ENCODE measurements at places on chromosomes 12 and 14.

GRCh38 chr14:73786636-73787485 lies 64.8 kb upstream of the PTGR2 start:
- DNase-seq = peak; percentile 72

GRCh38 chr12:56591126-56591525 lies 39.0 kb downstream of the BAZ2A start:
- no peak for DNase-seq

DNA sequence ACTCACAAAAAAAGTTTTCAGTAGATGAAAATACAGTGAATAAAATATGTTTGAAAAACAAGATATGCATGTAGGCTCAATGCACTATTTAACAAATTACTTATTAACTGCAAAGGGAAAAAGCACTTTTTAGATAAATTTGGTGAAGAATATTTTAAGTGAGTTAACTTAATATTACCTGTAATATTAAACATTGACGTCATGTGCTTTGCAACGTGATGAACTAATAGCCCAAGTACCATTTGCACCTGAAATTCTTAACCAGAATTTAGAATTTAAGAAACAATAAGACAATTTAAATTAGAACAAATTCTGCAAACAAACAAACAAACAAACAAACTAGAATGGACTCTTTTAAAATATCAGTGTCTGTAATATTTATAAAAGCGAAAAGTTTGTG lies 659.0 kb upstream of the NOVA1 start:
- no peak for DNase-seq

- DNase-seq = no peak
Observed at GRCh38 chr14:48598458-48598857, 923.1 kb upstream of the MDGA2 start.

GRCh38 chr12:120361506-120362208 lies 7.3 kb downstream of the MSI1 start:
- DNase-seq = peak; percentile 24

- DNase-seq = no peak
Observed at GRCh38 chr14:77556946-77557345, 58.3 kb upstream of the ISM2 start.

DNA sequence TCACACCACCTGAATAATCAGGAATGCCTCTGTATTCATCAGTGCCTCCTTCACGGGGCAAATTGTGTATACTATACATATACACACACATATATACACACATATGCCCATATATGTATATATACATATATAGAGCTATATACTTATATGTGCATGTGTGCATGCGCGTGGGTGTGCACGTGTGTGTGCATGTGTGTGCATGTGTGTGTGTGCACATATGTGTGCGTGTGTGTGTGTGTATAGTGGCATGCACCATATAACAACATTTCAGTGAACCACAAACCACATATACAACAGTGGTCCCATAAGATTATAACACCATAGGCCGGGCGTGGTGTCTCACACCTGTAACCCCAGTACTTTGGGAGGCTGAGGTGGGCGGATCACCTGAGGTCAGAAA lies 35.7 kb downstream of the CFL2 start:
- DNase-seq = no peak

GRCh38 chr12:93536766-93537488 lies 35.5 kb upstream of the SOCS2 start:
- no peak for DNase-seq

- DNase-seq = no peak
Observed at GRCh38 chr12:1929985-1930802, 11.7 kb upstream of the CACNA2D4 start.

- DNase-seq = no peak
Observed at GRCh38 chr12:69927164-69927563, 102.1 kb downstream of the MYRFL start.

GRCh38 chr14:101132588-101132987 lies 229.1 kb upstream of the RTL1 start:
- no peak for DNase-seq

DNA sequence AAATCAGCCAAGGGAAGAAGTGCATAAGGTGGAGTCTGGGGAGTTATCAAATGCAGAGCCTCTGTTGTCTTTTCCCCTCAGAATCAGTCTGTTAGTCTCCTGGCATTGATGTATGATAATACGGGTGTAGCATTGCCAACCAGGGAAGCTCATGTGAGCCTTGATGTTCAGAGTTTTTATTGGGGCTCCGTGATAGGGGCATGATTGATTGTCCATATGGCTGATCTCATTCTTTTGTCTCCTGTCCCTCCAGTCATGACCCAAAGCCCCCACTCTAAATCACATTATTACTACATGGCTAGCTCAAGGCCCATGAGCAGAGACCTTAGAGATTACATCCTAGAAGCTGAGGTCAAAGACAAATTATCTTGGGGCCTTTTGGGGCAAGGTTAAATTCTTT lies 140.9 kb downstream of the NUBPL start:
- no peak for DNase-seq

GRCh38 chr12:65672441-65672840 lies 151.8 kb upstream of the HMGA2 start:
- DNase-seq = no peak

DNA sequence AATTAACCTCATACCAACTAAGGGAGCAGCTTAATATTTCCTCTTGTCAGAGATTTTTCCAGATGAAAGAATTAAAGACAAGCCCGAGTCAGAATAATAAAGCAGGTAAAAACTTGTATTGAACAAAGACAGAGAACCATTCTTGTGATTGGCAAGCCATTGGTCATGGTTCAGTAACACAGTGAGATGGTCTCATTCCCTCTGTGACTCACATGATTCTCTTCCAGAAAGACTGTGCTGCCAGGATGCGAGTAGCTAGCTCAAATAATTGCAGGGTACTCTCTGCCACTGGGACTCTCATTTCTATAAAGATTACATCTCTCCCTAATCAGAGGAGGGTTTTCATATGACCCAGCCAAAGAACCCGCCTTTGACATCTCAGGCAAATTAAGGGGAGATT lies 179.4 kb downstream of the PHLDA1 start:
- DNase-seq = no peak

GRCh38 chr12:126483145-126484068 lies 1418.2 kb downstream of the AACS start:
- DNase-seq = no peak

DNA sequence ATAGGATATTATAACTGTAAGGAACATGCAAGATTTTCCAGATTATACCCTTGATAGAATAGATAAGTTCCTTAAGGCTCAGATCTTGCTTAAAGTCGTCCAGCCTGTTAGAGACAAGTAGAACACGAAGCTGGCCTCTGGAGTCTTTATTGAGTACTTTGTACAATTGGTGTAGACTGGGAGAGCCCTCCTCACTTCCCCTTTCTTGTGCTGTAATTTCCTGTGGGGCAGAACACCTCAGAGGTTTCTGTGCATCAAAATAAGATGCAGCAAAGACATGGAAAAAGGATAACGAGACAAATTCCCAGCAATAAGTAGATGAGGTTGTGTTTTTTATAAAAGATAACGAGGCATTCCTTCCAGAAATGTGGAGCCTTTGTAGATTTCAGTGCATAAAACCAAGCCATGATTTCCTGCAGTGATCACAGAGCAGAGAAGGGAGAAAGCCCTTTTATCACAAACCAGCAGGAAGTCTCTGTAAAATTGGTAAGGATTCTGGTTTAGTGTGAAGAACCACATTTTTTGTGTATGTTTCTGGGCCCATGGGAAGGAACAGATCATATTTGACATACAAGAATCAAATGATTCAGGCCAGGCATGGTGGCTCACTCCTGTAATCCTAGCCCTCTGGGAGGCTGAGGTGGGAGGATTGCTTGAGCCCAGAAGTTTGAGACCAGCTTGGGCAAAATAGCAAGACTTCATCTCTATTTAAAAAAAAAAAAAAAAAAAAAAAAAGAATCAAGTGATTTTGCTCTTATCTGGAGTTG lies 18.0 kb downstream of the GPRC5A start:
- DNase-seq = no peak

- peak; percentile 15 for DNase-seq
Observed at GRCh38 chr12:123983822-123984485, 10.9 kb downstream of the ZNF664 start.

GRCh38 chr12:65818454-65819382 lies 5.6 kb upstream of the HMGA2 start:
- DNase-seq = no peak

GRCh38 chr12:41189395-41190251 lies 1.5 kb downstream of the PDZRN4 start:
- no peak for DNase-seq

DNA sequence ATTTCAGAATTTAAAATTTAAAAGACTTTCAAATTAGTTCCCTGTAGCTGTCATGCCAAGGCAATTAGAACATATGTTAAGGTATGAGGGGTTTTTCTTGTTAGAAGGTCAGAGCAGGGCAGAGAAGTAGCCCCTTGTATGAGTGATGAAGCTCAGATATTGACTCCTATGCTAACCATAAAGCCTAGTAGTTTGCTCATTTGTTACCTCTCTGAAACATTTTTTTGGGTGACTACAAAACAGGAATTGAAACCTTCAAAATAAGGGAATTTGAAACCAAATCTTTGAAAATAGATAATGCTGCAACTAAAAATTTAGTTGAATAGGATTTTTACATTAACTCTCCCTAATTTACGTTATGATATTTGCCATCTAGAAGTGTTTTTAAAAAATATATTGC lies 333.5 kb downstream of the NAV3 start:
- DNase-seq = no peak

- DNase-seq = no peak
Observed at GRCh38 chr14:69319911-69320310, 60.0 kb downstream of the GALNT16 start.

- no peak for DNase-seq
Observed at GRCh38 chr14:105146976-105147635, 21.5 kb downstream of the JAG2 start.

DNA sequence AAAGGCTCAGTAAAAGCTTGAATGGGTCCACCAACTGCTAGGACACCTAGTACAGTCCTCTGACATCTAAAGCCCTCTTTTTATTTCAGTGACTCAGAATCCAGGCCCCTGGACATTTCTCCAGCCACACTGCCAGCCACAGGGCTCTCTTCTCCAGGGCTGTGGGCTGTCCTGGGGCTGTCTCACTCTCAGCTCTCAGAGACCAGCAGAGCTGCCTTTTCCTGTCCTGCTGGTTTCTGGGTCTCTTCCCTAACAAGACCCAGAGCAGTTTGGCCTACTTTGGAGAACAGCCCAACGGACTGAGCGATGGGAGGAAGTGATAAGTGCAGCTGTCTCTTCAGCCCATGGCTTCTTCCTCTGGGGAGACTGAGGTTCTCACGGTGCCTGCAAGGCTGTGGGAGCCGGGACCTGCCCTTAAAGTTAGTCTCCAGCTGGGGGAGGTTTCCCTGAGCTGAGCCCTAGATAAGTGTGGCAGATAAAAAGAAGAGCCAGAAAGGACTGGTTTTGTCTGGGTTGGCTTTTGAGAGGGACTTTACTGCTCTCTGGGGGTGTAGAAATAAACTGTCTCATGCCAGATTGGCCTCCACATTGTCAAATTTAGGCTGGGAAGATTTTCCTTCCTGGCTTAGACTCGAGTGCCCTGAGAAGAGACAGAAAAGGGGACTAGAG lies 979.8 kb downstream of the VRK1 start:
- no peak for DNase-seq

GRCh38 chr14:93952829-93953228 lies 23.5 kb downstream of the ASB2 start:
- DNase-seq = no peak

- no peak for DNase-seq
Observed at GRCh38 chr12:108457006-108457733, 57.9 kb upstream of the FICD start.

DNA sequence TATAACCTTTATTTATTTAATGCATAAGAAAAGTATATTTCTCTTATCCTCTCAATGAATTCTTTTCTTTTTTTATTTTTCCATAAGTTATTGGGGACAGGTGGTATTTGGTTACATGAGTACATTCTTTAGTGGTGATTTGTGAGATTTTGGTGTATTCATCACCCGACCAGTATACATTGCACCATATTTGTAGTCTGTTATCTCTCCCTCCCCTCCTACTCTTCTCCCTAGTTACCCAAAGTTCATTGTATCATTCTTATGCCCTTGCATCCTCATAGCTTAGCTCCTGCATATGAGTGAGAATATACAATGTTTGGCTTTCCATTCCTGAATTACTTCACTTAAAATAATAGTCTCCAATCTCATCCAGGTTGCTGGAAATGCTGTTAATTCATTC lies 1900.0 kb upstream of the SEL1L start:
- DNase-seq = no peak

DNA sequence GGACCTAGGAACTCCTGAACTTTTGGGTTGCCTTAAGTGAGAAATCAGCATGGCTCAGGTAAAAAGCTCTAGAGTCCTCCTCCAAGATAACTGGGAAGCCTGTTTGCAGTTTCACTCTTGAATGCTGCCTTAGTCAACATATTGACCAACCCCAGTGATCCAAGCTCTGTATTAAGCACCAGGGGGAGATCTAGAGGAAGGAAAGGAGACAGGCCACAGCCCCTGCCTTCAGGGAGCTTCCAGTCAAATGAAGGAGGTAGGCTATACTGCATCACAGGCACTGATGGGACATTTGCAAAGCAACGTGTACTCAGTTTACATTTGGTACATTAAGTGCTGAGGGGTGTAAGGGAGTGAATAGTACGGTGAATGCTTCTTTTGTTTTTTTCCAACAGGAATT lies 1.2 kb upstream of the CSAD start:
- no peak for DNase-seq

GRCh38 chr14:25048170-25049016 lies 1.6 kb downstream of the STXBP6 start:
- no peak for DNase-seq

DNA sequence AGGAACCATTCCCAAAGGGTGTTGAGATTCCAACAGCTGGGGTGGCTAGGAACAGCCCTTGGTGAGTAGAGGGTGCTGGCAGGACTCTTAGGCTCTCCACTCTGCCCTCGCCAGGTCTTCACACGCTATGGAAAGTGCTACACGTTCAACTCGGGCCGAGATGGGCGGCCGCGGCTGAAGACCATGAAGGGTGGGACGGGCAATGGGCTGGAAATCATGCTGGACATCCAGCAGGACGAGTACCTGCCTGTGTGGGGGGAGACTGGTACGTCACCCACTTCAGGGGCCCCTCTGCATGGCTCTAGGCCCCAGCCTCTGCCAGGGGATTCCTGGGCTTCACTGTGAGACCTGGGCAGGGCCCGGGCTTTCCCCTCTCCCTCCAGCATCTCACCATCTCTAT lies 8.0 kb upstream of the SMARCD1 start:
- DNase-seq = no peak

- no peak for DNase-seq
Observed at GRCh38 chr14:61350427-61351270, 29.3 kb downstream of the PRKCH start.

GRCh38 chr12:102302553-102302952 lies 104.9 kb upstream of the PMCH start:
- no peak for DNase-seq

All from stimulated activated naive CD8-positive, alpha-beta T cell treated with anti-CD3 and anti-CD28 coated beads, Interleukin-15, Interleukin-2, amounts not matched to agents 100 U/mL and 50 U/mL, for 24 hours (primary cell).